ENCODE measurements at places on chromosomes 5 and 9. TPM values are rescaled to one million over a fixed set of nuclear protein-coding genes. Genes with fewer than 3 reads are reported as not detected.

The ACSL6 gene
- 0.28 TPM for total RNA-seq

The PCYOX1L gene
- 9.4 TPM for total RNA-seq

The ZFYVE16 gene
- 17.8 TPM for total RNA-seq

The MAT2B gene
- total RNA-seq = 72.8 TPM

The PCAT7 gene
- total RNA-seq = 1.3 TPM

All from H7 (cell line).